Effector CD8-positive, alpha-beta T cell (primary cell): ENCODE measurements at places on chromosomes 3 and 15.

- DNase-seq, result no peak
Measured at GRCh38 chr3:78917536-78917935, 850.3 kb downstream of the ROBO1 start.

DNA sequence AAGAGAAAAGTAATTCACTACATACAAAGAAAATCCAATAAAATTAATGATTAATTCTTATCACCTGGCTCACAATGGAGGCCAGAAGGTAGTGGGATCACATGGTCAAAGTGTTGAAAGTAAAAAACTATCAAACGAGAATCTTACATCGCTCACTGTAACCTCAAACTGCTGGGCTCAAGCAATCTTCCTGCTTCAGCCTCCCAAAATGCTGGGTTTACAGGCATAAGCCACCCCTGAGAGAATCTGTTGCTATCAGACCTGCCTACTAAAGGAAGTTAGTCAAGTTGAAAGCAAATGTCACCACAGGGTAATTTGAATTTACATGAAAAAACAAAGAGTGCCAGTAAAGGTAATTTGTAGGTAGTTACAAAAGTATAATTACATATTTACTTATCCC is 103.3 kb downstream of the PCCB start:
- no peak for DNase-seq

DNA sequence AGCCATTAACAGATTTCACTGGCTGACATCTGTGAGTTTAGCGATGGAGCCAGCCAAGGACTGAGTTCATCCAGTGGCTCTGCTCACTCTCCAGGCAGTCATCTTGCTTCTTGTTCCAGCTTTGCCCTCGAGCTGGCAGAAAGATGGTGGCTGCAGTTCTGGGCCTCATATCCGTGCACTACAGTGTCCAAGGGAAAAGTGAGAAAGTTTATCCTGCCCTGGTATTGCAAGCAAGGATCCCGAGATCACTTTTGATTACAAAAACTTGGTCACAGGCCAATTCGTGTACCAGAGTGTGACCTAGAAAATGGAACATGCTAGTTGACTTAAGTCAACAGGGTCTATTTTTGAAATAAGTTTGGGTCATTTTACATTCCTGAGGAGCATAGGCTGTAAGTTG is 288.0 kb upstream of the CHRM5 start:
- DNase-seq, result no peak

GRCh38 chr3:152472672-152472954 is 203.9 kb downstream of the MBNL1 start:
- no peak for DNase-seq

GRCh38 chr3:89395456-89395855 is 288.0 kb downstream of the EPHA3 start:
- DNase-seq, result no peak

- DNase-seq, result no peak
Measured at GRCh38 chr3:196108075-196108743, 26.3 kb upstream of the TFRC start.

DNA sequence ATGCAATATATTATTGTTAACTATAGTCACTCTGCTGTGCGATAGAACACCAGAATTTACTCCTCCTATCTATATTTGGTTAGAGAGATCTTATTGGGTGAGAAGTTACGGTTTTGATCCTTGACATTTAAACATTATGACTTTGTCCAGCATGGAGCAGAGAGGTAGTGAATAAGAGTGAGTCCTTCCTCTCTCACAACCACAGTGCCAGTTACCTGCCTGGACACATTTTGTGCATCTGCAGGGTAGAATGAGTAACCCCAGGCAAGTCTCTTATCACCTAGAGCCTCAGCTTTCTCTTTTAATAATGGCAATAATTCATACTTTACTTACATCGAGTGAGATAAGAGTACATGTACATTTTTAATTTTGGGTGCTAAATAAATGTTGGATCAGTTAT is 24.1 kb downstream of the KAT2B start:
- no peak for DNase-seq

DNA sequence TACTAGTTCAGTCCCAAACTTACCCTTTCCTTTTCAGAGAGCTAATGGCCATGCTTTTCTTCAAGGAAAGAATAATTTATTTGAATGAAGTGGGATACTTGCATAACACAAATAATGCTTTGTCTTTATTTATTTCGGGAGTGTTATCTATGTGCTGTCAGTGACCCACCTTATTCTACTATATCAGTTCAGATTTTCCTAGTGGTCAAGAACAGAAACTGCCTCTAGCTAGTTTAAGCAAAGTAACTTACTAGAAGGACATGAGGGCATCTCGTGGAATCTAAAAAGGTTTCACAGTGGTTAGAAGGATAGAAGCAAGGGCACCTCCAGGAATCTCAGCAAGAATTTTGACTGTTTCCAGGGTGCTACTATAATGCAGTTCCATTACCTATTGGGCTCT is 3.8 kb upstream of the TIMMDC1 start:
- no peak for DNase-seq
